Stimulated activated CD8-positive, alpha-beta memory T cell treated with anti-CD3 and anti-CD28 coated beads, Interleukin-4, amount 100 ng/mL, for 4 hours (primary cell): ENCODE measurements at places on chromosomes 3 and 15.

DNA sequence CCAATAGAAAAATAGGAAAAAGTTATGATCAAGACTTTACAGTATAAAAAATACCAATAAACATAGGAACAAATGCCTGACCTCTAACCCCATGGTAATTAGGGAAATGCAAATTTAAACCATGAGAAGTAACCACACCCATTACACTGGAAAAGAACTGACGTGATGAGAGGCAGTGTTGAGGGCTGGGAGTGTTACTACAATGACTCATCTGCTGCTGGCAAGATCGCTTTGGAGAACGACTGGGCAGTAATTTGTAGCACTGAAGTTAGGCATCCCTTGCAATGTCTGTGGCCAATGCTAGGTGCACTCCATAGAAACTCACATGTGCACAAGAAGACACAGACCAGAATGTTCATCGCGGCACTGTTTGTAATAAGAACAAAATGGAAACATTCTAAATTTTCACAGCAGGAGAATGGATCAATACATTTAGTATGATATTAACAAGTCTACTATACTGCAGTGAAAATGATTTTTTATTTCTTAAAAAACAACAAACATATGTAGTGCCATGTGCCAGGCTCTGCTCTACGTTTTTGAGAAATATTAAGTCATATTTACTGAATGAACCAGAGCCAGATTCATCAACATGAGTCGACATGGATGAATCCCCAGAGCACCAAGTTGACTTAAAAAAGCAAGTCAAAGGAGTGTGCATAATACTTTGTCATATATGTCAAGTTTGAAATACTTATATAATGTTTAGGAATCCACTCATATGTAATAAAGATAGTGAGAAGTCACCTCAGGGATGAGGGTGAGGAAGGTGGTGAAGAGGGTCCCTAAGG is 37.6 kb upstream of the EPHB3 start:
- no peak for DNase-seq

DNA sequence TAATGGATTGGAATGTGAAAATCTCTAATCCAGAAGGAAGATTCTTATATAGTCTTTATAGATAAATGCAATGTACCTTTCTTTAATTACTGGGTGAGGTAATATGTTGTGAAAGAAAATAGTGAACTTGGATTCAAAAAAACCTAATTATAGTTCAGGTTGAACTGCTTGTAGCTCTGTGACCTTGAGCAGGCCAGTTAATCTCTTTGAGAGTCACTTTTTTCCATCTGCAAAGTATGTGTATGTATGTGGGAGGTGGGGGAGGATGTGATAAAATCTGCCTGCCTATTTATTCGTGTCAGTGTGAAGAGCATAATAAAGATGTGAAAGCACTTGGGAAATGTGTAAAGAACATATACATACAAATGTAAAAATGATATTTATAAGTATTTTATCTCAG is 34.4 kb downstream of the GLCE start:
- no peak for DNase-seq

GRCh38 chr3:131619821-131620220 is 117.0 kb upstream of the MRPL3 start:
- DNase-seq = no peak

- DNase-seq = no peak
Observed at GRCh38 chr3:30776186-30776815, 118.2 kb downstream of the GADL1 start.

- DNase-seq = no peak
Observed at GRCh38 chr3:15329046-15330005, 3.1 kb downstream of the SH3BP5 start.
